ENCODE measurements at places on chromosomes 11 and 22.

- DNase-seq: peak; percentile 82
Observed at GRCh38 chr22:31676700-31677099, 14.7 kb upstream of the PISD start.

GRCh38 chr22:19398206-19398605, 33.3 kb downstream of the HIRA start:
- DNase-seq: no peak

GRCh38 chr11:120209746-120210625, 846 bp upstream of the OAF start:
- DNase-seq: no peak

DNA sequence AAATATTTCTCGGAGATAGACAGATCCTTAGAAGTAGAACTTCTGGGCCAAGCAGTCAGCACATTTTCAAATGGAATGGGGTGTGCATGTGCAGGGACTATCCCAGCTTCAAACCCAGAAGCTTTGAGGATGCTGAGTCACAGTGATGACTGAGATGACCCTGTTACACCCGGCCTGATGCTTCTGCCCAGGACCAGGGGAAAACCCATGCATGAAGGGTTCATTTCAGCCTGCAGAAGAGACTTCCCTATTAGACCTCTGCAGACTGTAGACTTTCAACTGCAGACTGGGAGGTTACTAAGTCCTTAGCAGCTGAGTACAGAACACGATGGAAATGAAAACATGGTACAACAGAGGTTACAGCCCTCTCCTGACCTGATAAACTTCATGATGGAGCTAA, 3.6 kb upstream of the OR2AT4 start:
- no peak for DNase-seq

GRCh38 chr22:48084041-48084728, 1321.7 kb downstream of the TBC1D22A start:
- no peak for DNase-seq

All from hindlimb muscle (tissue), 1 donor.